Astrocyte of the spinal cord (primary cell): ENCODE measurements at places on chromosomes 5 and 9.

- no peak for DNase-seq
Observed at GRCh38 chr5:15789642-15790041, 289.7 kb downstream of the FBXL7 start.

- no peak for DNase-seq
Observed at GRCh38 chr5:157177953-157178352, 2.7 kb upstream of the ITK start.

GRCh38 chr5:112366987-112367386 is 52.1 kb downstream of the EPB41L4A start:
- no peak for DNase-seq

DNA sequence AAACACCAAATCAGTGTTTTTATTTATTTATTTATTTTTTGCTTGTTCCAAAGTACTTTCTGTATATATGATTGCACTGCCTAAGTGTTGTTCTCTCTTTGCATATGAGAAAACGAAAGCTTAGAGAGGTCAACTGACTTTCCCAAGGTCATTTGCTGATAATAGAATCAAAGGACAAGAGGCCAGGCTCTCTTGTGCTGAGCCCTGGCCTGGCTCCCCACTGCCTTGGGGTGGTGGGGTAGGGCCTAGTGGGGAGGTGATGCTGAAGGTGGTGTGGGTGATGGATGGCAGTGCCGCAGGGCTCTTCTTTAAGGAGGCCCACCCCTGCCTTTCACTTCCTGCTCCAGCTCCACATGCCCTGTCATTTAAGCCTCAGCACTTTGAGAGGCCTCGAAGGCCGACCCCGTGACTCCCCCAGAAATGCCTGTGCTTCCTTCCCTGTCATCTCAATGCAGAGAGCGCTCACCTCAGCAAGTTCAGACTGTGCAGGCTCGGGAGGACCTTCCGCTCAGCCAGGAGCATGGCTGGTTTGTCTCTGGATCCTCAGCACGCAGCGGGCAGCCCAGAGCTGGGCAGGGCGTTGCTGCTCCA is 59.5 kb downstream of the SMIM23 start:
- DNase-seq: no peak

DNA sequence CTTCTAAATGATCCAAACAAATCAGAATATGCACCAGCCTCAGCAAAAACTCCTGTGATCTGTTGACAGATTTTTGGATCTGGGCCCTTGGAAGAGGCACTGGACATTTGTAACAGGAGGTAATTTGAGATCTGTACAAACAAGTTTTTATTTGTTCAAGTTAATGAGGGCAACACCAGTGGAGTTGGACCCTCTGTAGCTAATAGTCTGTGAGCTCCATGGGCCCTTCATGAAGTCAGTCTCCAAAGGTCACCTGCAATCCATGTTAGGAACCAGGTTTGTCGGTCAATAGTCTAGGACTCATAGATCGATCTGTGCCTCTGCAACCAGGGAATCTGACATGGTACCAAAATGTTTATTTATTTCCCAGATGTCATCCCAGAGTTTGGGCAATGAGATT is 40.9 kb downstream of the PAM start:
- no peak for DNase-seq

- no peak for DNase-seq
Observed at GRCh38 chr5:117326997-117327396, 752.4 kb upstream of the SEMA6A start.

GRCh38 chr9:121714075-121714705 is 62.8 kb downstream of the DAB2IP start:
- DNase-seq: no peak

DNA sequence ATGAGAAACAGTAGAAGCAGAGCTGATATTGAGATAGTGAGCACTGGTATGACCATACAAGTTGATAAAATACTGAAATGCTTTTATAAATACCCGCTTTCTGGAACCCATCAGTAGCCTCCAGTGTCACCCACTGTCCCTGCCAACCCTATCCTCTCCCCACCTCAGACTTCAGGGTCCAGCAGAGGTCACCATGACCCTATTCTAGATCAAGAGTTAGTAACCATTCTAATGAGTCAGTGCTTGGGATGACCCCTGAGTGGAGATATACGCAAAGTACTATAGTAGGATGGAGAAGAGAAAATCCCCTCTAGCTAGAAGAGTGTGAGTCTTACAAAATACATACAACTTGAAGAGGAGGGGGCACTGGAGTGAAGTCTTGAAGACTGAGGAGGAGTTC is 297.9 kb upstream of the BRINP1 start:
- no peak for DNase-seq

- DNase-seq: no peak
Observed at GRCh38 chr5:421901-422300, 21.1 kb upstream of the EXOC3 start.

DNA sequence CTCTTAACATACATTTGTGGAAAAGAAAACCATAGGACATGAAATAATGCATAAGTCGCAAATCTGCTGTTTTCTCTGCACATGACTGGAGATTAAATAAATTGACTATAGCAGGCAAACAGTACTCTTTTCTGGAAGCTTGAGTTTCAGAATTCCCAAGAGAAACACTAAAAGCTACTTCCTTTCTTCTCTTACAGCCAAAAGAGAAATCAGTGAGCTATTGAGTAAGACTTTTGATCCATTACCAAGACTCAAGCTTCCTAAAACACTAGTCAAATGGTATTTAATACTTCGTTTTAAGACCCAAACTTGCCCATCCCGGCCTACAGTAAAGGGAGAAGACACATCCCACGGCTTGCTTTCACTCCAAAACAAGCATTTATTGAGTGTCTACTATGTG is 335.8 kb upstream of the PUM3 start:
- no peak for DNase-seq
